ENCODE measurements at places on chromosomes 12 and 14.

GRCh38 chr14:102490456-102490855 lies 19.1 kb downstream of the ANKRD9 start:
- H3K36me3 ChIP-seq, result peaks cover 2% of the 10 kb centered on the region
- no peak for DNase-seq
- H3K27me3 ChIP-seq, result no peaks in the 10 kb centered on the region
- H3K27ac ChIP-seq, result no peak overlapping the region
- no peak overlapping the region for H3K4me3 ChIP-seq

GRCh38 chr14:35944847-35945246 lies 118.7 kb downstream of the BRMS1L start:
- H3K36me3 ChIP-seq, result no peaks in the 10 kb centered on the region
- no peak overlapping the region for H3K4me3 ChIP-seq

DNA sequence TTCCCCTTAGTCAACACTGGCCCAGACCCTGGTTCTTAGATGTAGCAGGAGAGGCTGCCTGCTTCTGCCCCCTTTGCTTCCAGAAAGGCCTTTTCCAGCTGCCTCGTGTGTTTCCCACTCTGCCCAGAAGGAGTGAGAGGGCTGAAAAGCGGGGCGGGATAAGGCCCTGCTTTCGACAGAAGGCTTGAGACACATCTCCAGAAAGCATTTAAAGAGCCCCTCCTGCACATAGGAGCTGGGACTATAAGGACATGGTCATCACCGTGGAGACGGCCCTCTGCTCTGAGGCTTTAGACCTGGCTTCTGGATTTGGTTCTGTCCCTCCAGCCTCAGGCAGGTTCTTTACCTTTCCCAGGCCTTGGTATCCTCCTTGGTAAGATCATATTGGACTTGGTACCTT lies 11.9 kb downstream of the CALM1 start:
- H3K27ac ChIP-seq, result no peak overlapping the region
- H3K4me1 ChIP-seq, result peaks cover 34% of the 10 kb centered on the region
- peaks cover 52% of the 10 kb centered on the region for H3K36me3 ChIP-seq
- no peaks in the 10 kb centered on the region for H3K27me3 ChIP-seq

DNA sequence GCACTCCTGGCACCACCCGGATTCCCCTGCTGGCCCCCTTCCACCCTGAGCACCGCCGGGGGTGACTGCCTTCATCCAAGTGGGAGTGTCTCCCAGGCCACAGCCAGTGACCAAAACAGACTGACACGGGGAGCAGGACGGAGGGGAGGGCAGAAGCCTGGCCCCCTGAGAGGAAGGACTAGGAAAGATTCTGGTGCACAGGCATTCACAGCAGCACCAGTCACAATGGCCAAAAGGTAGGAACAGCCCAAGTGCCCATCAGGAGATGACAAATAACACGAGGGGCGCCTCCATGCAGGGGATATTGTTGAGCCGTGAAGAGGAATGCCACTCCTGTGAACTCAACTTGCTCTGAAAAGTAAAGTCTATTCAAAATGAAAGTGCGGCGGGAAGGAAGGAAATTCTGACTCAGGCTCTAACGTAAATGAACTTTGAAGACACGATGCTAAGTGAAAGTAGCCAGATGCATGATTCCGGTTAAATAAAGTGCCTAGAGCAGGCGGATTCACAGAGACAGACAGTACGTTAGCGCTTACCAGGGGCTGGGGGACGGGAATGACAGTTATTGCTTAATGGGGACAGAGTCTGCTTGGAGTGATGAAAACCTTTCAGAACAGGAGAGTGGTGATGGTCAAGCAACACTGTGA lies 146.1 kb upstream of the NCOR2 start:
- H3K4me3 ChIP-seq, result peak overlapping the region; percentile 70
- no peaks in the 10 kb centered on the region for H3K36me3 ChIP-seq
- peak overlapping the region; percentile 93 for H3K27ac ChIP-seq
- H3K4me1 ChIP-seq, result peaks cover 23% of the 10 kb centered on the region
- no peaks in the 10 kb centered on the region for H3K27me3 ChIP-seq

DNA sequence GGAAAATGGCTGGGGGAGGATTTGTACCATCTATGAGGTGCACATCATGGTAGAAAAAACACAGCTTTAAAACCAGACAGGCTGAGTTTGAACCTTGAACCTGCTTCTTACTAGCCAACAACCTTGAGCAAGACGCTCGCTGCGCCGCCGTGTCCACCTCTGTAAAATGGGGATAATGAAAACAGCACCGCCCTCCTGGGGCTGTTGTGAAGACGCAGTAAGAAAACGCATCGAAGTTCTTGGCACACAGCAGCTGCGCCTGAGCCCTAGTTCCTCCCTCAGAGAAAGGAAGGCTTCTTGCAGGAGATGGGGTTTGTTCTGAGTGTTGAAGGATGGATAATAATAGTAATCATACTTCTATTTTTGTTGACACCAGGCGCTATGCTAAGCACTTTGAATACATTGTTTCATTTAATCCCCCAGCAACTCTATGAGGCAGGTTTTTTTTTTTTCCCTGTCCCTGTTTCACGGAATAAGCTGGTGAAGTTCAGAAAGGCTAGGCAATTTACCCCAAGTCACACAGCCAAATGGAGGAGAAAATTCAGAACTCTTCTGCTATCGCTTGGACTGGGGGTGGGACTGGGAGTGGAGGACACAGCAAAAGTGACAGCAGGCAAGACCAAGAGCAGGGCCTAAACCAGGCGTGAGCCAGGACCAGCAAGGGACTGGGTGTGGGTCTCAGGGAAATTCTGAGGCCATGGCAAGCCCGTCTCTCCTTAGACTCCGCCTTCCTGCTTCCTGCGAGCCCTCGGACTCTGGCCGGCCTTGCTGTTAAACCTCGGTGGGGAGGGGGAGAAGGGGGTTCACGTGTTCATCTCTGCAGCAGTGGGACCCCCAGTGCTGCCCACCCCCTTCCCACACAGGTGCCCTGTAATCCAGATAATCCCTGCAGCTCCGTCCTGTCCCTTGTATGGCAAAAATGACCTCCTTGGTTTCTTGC lies 97.5 kb downstream of the LRRC74A start:
- peaks cover 7% of the 10 kb centered on the region for H3K36me3 ChIP-seq
- H3K27me3 ChIP-seq, result no peaks in the 10 kb centered on the region
- H3K27ac ChIP-seq, result no peak overlapping the region
- H3K4me1 ChIP-seq, result peaks cover 40% of the 10 kb centered on the region

- DNase-seq, result peak; percentile 80
- H3K36me3 ChIP-seq, result peaks cover 76% of the 10 kb centered on the region
- H3K27me3 ChIP-seq, result no peaks in the 10 kb centered on the region
- peak overlapping the region; percentile 97 for H3K27ac ChIP-seq
- H3K4me1 ChIP-seq, result peaks cover 63% of the 10 kb centered on the region
Measured at GRCh38 chr12:4276524-4277204, 3.1 kb downstream of the CCND2 start.

DNA sequence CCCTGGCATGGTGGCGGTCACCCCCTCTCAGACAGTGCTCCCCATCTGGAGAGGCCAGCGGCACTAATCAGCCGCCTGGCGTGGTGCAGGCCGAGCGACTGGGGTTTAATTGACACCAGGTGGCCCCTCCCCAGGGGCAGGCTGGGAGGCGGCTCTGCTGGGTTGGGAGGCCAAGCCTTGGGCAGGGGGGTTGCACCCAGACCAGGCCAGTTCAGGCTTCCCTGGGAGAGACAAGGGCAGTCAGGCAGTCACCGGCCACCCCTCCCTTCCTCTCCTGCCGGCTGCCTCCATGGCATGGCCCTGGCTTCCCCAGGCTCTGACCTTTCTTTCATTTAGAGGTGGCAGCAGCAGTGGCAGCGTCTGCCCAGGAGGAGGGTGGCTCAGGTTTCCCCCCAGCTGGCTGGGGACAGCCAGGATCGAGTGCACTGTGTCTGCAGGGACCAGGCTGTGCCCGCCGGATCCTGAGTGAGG lies 78.1 kb upstream of the NOS1 start:
- H3K4me3 ChIP-seq, result no peak overlapping the region
- no peak overlapping the region for H3K27ac ChIP-seq
- no peaks in the 10 kb centered on the region for H3K36me3 ChIP-seq

GRCh38 chr14:71193663-71194062 lies 286.4 kb downstream of the PCNX1 start:
- H3K4me1 ChIP-seq, result no peaks in the 10 kb centered on the region
- H3K27me3 ChIP-seq, result no peaks in the 10 kb centered on the region
- no peak overlapping the region for H3K27ac ChIP-seq

GRCh38 chr12:130076126-130076525 lies 86.1 kb upstream of the FZD10 start:
- DNase-seq, result no peak
- H3K27ac ChIP-seq, result no peak overlapping the region
- no peaks in the 10 kb centered on the region for H3K36me3 ChIP-seq
- H3K4me3 ChIP-seq, result no peak overlapping the region
- H3K27me3 ChIP-seq, result peaks cover 24% of the 10 kb centered on the region

DNA sequence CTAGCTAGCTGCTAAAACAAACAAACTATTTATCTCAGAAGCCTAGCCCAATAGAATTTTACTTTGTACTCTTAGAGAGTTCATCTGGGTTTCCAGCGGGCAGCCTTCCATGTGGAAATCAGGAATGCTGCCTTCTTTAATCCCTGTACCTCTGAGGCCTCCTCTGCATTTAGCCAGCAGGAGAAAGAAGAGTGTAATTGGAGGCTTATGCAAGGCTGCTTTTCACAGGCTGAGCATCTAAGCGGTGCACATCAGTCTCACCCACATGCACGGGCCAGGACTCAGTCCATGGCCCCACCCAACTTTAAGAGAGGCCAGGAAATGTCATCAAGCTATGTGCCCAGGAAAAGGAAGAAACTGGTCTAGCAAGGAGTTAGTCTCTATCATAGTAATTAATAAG lies 14.0 kb upstream of the PTGDR start:
- peaks cover 27% of the 10 kb centered on the region for H3K4me1 ChIP-seq
- H3K4me3 ChIP-seq, result no peak overlapping the region
- no peaks in the 10 kb centered on the region for H3K27me3 ChIP-seq
- H3K27ac ChIP-seq, result no peak overlapping the region

GRCh38 chr14:35988972-35989690 lies 163.0 kb downstream of the BRMS1L start:
- no peaks in the 10 kb centered on the region for H3K36me3 ChIP-seq
- peaks cover 15% of the 10 kb centered on the region for H3K27me3 ChIP-seq
- no peak overlapping the region for H3K4me3 ChIP-seq
- H3K4me1 ChIP-seq, result no peaks in the 10 kb centered on the region
- no peak overlapping the region for H3K27ac ChIP-seq
- no peak for DNase-seq

DNA sequence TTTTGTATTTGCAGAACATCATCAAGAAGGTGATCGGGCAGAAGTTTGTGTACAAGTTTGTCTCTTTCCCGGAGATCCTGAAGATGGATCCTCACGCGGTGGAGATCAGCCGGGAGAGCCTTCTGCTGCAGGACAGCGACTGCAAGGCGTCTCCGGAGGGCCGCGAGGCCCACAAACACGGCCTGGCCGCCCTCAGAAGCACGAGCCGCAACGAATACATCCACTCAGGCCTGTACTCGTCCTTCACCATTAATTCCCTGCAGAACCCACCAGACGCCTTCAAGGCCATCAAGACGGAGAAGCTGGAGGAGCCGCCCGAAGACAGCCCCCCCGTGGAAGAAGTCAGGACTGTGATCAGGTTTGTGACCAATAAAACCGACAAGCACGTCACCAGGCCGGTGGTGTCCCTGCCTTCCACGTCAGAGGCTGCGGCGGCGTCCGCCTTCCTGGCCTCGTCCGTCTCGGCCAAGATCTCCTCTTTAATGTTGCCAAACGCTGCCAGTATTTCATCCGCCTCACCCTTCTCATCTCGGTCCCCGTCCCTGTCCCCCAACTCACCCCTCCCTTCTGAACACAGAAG lies 52.8 kb downstream of the ELK3 start:
- peaks cover 45% of the 10 kb centered on the region for H3K4me1 ChIP-seq
- H3K27me3 ChIP-seq, result no peaks in the 10 kb centered on the region
- H3K36me3 ChIP-seq, result peaks cover 51% of the 10 kb centered on the region
- H3K27ac ChIP-seq, result peak overlapping the region; percentile 79
- H3K4me3 ChIP-seq, result peak overlapping the region; percentile 2

- no peak overlapping the region for H3K4me3 ChIP-seq
- peaks cover 7% of the 10 kb centered on the region for H3K36me3 ChIP-seq
- no peaks in the 10 kb centered on the region for H3K27me3 ChIP-seq
- no peak overlapping the region for H3K27ac ChIP-seq
- no peak for DNase-seq
Measured at GRCh38 chr12:6884539-6884938, 11.4 kb upstream of the SPSB2 start.

- H3K27ac ChIP-seq, result no peak overlapping the region
- H3K36me3 ChIP-seq, result no peaks in the 10 kb centered on the region
- peaks cover 26% of the 10 kb centered on the region for H3K27me3 ChIP-seq
- H3K4me1 ChIP-seq, result no peaks in the 10 kb centered on the region
- H3K4me3 ChIP-seq, result no peak overlapping the region
Measured at GRCh38 chr14:23695664-23695999, 59.5 kb downstream of the DHRS2 start.

GRCh38 chr12:40738856-40739255 lies 46.6 kb downstream of the CNTN1 start:
- DNase-seq, result no peak
- H3K27me3 ChIP-seq, result no peaks in the 10 kb centered on the region
- H3K4me3 ChIP-seq, result no peak overlapping the region
- no peak overlapping the region for H3K27ac ChIP-seq
- H3K4me1 ChIP-seq, result no peaks in the 10 kb centered on the region

Data from central memory CD8-positive, alpha-beta T cell (primary cell).